Nasal cavity respiratory epithelium epithelial cell of viscerocranial mucosa (primary cell): ENCODE measurements at places on chromosomes 12 and 14. TPM values are rescaled to one million over a fixed set of nuclear protein-coding genes. Genes with fewer than 3 reads are reported as not detected.

The C12orf56 gene
- total RNA-seq: 1.7 and 2.3 TPM in 2 replicates

The DPPA3 gene
- total RNA-seq: not detected in 2 replicates

The RASAL1 gene
- 0.68 and 1.8 TPM in 2 replicates for total RNA-seq

The MDM2 gene
- total RNA-seq: 216 and 316 TPM in 2 replicates

The MAP3K9 gene
- total RNA-seq: 12.6 and 29.6 TPM in 2 replicates

The LPAR5 gene
- 2.7 and 5.1 TPM in 2 replicates for total RNA-seq

The GSKIP gene
- total RNA-seq: 62.5 and 76.5 TPM in 2 replicates

The ADAMTS20 gene
- total RNA-seq: not detected in 2 replicates

The GPRC5D gene
- total RNA-seq: not detected in 2 replicates

The CLEC4A gene
- under 0.01 TPM in 1 of 2 replicates, not detected in the other for total RNA-seq

The SPIC gene
- total RNA-seq: not detected in 2 replicates

The TPH2 gene
- total RNA-seq: not detected in 2 replicates
